ENCODE measurements at places on chromosomes 1 and 21.

DNA sequence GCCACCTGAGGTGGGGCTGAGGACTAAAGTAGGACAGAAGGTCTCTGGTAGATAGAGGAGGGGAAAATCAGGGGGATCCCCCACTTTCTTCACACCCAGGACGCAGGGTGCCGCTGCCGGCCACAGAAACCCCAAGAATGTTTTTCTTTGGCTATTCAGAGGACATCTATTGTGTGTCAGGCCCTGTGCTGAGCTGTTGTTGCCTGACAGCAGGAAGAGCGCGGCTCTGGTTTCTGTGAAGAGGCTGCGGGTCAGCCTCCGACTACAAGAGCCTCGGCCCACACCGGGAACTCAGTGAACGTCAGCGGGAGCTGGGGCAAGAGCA, 407 bp upstream of the PIGV start:
- no peaks in the 10 kb centered on the region for H3K36me3 ChIP-seq

DNA sequence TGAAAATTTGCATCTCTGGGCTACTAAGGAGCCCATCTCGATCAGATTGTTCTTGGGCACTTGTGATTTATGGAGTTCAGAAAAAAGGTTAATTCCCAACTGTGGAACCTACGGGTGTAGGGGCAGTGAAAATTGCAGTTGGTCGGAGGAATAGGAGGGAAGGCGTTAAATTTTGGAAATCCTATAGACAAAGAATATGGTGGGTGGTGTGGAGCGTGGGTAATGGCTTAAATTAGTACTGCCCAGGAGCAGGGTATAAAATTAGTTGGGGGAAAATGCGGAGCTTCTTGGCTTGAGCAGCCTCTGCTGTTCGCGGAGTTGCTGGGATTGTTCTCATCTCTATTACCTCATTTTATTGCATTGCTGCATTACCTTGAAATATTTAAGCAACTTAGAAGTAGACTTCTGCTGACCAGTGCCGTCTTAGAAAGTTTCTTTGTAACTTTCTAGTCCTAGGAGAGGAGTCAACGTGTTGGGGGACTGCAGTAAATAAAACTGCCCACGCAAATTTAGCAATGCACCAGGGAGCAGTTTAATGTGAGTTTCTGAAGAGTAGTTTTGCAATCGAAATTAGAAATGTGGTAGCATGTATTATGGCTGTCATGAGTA, 514 bp downstream of the S1PR1 start:
- H3K4me1 ChIP-seq = no peaks in the 10 kb centered on the region
- peaks cover 18% of the 10 kb centered on the region for H3K36me3 ChIP-seq
- peak overlapping the region; percentile 88 for H3K27ac ChIP-seq
- peak overlapping the region; percentile 65 for H3K4me3 ChIP-seq
- DNase-seq = no peak

DNA sequence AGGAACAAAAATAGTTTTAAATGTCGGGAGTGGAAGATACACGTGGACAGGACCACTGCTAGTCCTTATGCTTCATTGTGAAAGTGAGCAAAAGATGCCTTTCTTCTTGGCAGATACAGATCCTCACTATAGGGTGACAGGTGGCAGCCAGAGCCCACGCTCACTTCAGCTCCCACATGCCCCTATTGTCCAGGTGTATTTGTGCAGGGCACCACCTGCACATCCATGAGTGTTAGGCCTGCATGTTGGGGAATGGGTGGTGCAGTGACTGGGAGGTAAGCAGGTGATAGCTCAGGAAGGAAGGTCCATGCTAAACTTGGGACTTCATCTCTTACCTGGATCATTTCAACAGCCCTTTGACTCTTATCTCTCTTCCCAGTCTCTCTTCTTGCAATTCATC, 27.4 kb downstream of the SLC5A9 start:
- no peak for DNase-seq
- no peaks in the 10 kb centered on the region for H3K4me1 ChIP-seq
- H3K4me3 ChIP-seq = no peak overlapping the region
- H3K36me3 ChIP-seq = no peaks in the 10 kb centered on the region

DNA sequence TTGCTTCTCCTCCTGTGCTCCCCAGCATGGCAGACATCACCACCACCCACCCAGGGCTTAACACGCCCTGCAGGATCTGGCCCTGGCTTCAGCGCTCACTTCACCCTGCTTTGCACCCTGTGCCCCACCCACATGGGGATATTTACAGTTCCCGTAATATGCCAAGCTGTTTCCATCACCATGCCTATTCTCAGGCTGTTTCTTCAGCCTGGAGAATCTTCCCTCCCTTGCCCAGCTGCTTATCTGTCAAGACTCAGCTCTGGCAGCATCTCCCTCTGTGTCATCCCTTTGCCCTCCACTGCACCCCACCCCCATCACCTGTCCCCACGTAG, 3.6 kb upstream of the AHCYL1 start:
- DNase-seq = no peak
- no peak overlapping the region for H3K27ac ChIP-seq
- peaks cover 46% of the 10 kb centered on the region for H3K4me1 ChIP-seq

- peak overlapping the region; percentile 94 for H3K27ac ChIP-seq
Observed at GRCh38 chr1:167454304-167454893, 63.9 kb downstream of the CD247 start.

DNA sequence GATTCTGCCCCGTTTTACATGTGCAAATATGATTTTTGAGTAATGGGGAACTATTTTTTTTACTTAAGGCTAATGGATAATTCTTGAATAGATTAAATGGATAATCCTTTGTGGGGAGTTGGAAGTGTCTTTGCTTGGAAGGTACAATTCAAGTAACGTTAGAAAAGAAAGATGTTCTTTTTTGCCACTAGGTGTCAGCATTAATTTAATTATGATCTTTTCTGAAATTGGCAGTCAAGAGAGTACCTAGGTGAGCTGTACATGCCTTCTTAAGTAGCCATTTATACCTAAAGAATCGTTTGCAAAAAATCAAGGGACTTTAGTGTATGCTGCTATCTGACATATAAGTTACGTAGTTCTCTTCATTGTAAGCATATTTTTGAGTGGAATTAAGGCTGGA, 2.2 kb downstream of the FBXO28 start:
- no peaks in the 10 kb centered on the region for H3K27me3 ChIP-seq
- peaks cover 22% of the 10 kb centered on the region for H3K4me1 ChIP-seq
- DNase-seq = no peak
- H3K36me3 ChIP-seq = no peaks in the 10 kb centered on the region

DNA sequence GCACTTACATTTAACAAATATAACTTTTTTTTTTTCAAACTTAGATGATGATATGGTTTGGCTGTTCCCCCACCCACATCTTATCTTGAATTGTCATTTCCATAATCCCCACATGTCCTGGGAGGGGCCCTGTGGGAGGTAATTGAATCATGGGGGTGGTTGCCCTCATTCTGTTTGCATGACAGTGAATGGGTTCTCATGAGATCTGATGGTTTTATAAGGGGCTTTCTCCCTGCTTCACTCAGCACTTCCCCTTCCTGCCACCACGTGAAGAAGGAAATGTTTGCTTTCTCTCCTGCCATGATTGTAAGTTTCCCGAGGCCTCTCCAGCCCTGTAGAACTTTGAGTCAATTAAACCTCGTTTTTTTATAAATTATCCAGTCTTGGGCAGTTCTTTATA, 432.6 kb downstream of the AMY1C start:
- H3K27me3 ChIP-seq = no peaks in the 10 kb centered on the region
- no peaks in the 10 kb centered on the region for H3K36me3 ChIP-seq
- no peak for DNase-seq
- no peaks in the 10 kb centered on the region for H3K4me1 ChIP-seq
- H3K4me3 ChIP-seq = no peak overlapping the region

- H3K27ac ChIP-seq = no peak overlapping the region
- DNase-seq = no peak
- H3K4me3 ChIP-seq = no peak overlapping the region
- H3K36me3 ChIP-seq = no peaks in the 10 kb centered on the region
- H3K27me3 ChIP-seq = no peaks in the 10 kb centered on the region
- no peaks in the 10 kb centered on the region for H3K4me1 ChIP-seq
Observed at GRCh38 chr1:240720976-240721375, 109.0 kb upstream of the GREM2 start.

- peaks cover 53% of the 10 kb centered on the region for H3K4me1 ChIP-seq
- no peaks in the 10 kb centered on the region for H3K27me3 ChIP-seq
- H3K4me3 ChIP-seq = no peak overlapping the region
- no peak overlapping the region for H3K27ac ChIP-seq
- peaks cover 8% of the 10 kb centered on the region for H3K36me3 ChIP-seq
Observed at GRCh38 chr1:156905651-156906050, 12.1 kb downstream of the PEAR1 start.

GRCh38 chr1:229557913-229558414, 543 bp downstream of the ABCB10 start:
- no peaks in the 10 kb centered on the region for H3K4me1 ChIP-seq
- H3K4me3 ChIP-seq = peak overlapping the region; percentile 87
- H3K36me3 ChIP-seq = no peaks in the 10 kb centered on the region
- no peaks in the 10 kb centered on the region for H3K27me3 ChIP-seq

DNA sequence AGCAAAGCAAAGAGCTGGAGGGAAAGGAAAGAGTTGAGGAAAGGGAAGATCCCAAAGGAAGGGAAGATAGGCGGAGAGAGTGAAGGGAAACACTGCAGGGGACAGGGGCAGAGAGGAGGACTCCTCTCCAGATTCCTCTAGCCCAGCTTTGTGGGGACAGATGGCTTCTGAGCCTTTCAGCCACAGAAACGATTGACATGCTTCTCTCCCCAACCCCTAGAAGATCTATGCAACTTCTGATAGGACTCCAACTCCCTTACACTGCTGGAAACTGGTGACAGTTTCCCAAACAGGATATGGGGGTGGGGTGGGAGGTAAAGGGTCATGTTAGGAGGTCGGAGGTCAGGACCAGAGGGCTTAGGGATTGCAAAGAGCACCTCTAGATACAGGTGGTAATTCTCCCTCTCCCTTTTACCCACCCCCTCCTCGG, 6.5 kb downstream of the MEX3A start:
- no peaks in the 10 kb centered on the region for H3K36me3 ChIP-seq
- no peaks in the 10 kb centered on the region for H3K27me3 ChIP-seq
- no peaks in the 10 kb centered on the region for H3K4me1 ChIP-seq
- peak overlapping the region; percentile 51 for H3K4me3 ChIP-seq
- DNase-seq = no peak
- no peak overlapping the region for H3K27ac ChIP-seq

DNA sequence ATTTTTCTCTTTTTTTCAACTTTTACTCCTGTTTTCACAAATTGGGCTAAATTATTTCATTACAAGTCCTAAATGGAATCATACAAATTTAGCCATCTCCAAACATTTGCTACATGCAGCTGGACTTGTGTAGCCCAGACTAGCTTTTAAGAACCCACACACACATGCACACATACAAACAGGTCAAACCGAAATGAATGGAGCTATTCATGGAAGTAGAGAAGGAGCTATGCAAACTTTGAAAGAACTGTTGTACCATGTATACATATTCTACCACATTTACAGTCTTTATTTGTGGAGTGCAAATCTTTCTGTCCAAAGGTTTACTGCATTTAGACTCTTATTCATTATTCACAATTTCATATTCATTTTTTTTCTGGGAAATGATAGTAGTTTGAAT, 189.1 kb upstream of the RNPC3 start:
- no peak overlapping the region for H3K27ac ChIP-seq
- H3K4me1 ChIP-seq = no peaks in the 10 kb centered on the region
- H3K36me3 ChIP-seq = no peaks in the 10 kb centered on the region
- no peak overlapping the region for H3K4me3 ChIP-seq

DNA sequence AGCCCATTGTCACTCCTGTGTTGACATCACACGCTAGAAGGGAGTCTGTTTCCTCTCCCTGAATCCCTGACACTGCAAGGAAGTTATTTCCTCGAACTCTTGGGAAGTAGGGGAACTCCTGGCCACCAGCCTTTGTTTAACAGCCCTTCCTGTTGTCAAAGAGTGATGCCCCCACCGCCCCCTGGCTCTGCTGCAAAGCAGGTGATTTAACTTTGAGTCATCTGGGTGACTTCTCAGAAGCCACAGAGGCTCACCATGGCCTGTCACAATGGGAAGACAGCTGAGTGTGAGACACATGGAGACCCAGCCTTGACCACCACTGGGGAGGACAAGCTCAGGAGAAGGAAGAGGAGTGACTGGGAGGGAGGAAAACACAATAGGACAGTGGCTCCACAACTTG, 182.8 kb downstream of the PSMG1 start:
- no peaks in the 10 kb centered on the region for H3K27me3 ChIP-seq
- H3K36me3 ChIP-seq = no peaks in the 10 kb centered on the region
- H3K4me3 ChIP-seq = no peak overlapping the region

GRCh38 chr1:231232870-231233734, 7.9 kb upstream of the GNPAT start:
- H3K4me1 ChIP-seq = no peaks in the 10 kb centered on the region
- DNase-seq = no peak
- no peaks in the 10 kb centered on the region for H3K27me3 ChIP-seq
- peaks cover 20% of the 10 kb centered on the region for H3K36me3 ChIP-seq

DNA sequence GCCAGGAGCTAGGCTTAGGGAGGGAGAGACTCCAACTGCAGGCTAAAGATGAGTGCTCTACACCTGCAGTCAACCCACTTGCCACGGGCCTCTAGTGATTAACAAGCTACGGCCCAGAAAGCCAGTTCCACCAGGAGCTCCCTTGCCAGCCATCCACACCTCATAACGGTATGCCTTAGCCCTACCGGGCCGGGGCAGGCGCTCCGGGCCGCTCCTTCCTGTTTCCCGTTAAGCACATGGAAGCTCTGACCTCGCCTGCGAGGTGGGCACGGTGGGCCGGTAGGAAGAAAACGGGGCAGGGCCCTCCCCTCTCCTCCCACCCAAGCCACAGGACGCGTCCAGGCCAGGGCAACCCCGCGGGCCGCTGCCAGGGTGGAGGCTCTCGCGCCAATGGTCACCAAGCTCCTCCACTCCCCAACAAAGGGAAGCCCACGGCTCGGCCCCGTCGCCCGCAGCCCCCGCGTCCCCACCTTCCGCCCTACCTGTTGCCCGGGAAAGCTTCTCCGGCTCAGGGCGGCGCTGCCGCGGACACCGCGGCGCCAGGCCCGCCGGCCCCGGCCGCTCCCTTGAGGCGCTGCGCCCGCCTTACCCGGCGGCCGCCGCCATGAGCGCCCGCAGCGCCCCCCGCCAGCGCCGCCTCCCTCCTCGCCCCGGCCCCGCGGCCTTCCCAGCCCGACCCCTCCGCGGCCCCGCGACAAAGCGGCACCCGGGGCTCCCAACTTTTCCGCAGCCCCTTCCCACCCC, 627 bp downstream of the CERS2 start:
- no peak for DNase-seq
- peak overlapping the region; percentile 89 for H3K4me3 ChIP-seq
- H3K4me1 ChIP-seq = peaks cover 74% of the 10 kb centered on the region
- H3K27ac ChIP-seq = peak overlapping the region; percentile 94
- no peaks in the 10 kb centered on the region for H3K36me3 ChIP-seq

DNA sequence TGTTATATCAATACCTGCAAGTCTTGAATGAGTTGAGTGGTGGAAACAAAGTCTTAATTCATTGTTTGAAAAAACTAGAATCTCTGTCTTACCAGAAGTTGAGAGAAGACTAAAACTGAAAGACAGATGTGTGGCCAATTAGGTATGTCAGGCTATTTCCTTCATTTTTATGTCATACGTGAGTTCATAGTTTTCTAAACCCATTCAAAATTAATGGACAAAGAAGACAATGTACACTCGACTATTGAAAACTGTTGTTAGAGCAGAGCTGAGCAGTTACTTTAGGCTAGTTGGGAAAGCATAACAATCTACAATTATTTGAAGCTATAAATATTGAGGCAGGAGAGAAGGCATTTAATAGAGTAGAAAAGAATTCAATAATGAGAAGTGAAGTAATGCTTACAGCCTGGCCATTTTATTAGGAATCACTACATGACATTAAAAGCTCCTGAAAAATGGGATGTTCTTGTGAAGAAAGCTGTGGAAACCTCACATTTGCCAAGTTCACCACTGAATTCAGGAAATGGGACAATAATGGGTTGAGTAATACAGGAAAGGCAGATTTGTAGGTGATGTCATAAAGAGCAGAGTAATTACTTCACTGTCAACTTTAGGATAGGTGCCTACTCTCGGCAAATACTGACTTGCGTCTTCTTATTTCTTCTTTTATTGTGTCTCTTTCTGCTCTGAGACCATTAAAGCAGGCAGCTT, 204.4 kb downstream of the PLA2G4A start:
- DNase-seq = no peak
- H3K36me3 ChIP-seq = no peaks in the 10 kb centered on the region
- no peak overlapping the region for H3K4me3 ChIP-seq
- no peak overlapping the region for H3K27ac ChIP-seq
- no peaks in the 10 kb centered on the region for H3K27me3 ChIP-seq
